ENCODE measurements at places on chromosomes 7 and 10.

DNA sequence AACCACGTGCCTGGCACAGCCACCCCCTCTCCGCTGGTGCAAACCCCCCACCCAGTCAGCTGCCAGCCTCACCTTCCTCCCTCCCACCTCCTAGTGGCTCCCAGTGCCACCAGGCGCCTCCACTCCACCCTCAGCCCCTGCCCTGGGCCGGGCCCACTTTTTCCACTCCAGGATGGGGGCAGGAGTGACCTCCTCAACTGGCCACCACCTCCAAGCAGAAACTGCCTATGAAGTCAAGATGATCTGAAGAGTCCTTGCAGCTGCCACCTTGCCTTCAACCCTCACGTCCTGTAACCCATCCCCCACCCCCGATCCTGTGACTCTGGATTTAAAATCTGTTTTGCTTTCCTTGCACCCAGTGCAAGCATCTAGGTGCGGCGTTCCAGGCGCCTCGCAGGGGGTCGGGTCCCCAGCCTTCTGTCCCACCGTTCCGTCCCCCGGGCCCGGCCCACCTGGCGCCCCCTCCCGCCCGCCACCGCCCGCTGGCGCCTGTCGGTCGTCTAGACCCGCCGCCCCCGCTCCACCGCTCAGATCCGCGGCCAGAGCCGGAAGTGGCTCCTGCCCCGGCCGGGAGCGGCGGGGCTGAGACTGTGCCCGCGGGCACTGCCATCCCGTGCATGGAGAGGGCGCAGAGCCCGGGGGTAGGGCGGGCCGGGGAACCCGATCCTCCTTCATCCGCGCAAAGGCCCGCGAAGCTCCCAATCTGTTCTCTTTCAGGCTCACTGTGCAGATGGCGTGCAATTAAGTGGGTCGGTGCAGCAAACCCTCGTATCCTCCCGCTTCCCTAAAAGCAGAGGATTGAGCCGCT lies 51.2 kb upstream of the GTF2I start:
- DNase-seq, result no peak

DNA sequence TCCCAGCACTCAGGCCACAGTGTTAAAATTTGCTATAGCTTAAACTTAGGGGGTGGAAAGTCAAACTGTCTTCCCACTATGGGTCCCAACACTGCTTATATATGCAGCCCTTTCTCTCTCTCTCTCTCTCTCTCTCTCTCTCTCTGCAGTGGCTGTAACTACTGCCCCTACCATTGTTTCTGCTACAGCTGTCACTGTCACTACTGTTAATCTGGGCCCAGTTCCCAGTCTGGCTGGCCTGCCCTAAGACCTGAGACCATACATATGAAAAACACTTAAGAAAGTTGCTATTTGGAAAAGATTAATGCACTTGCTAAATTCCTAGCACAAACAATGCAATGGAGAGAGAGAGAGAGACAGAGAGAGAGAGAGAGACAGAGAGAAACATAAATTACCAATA lies 78.6 kb downstream of the THSD7A start:
- no peak for DNase-seq

- peak; percentile 62 for DNase-seq
These were observed at the start of gene TMEM273 for GRCh38 chr10:49187950-49188761. TMEM273 (minus strand) TSS chr10:49188391; CDS start chr10:49188336, 55 bp downstream.

DNA sequence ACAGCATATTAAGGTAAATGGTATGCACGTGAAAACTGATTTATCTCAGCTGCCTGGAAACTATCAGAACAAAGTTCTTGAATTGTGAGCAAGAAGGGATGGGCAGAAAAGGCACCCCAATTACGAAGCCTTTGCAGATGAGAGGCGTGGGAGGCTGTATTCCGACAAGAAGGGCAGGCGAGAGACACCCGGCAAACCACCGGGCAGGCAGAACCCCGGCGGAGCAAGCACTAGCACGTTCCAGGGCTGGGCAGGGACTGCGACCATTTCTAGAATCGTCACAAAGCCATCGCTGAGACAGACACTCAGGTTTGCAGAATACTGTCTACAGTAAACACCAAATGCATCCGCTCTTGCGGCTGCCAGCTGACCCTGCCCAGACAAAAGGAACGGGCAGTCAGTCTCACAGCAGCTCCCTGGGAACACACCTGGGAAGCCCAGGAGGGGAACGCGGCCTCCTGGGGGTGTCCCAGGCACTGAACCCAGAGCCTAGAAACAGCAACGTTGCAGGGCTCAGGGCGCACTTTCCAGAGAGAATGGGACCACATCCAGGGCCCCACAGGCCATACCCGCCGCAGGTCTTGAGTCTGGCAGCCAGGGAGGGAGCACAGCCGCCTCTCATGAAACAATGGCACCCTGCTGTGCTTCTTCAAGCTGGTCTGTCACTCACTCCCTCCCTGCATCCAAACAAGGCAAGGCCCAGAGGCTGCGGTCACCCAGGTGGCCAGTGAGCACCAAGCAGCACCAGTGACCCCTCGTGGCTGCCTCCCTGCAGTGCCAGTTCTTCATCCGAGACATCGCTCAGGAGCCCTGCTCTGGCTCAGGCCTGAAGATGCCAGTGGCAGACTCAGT lies 261.9 kb downstream of the PTPRN2 start:
- no peak for DNase-seq

- DNase-seq, result peak; percentile 59
These were observed at the start of gene CPVL for GRCh38 chr7:29146057-29146706. CPVL (minus strand) TSS chr7:29146537; CDS start chr7:29121061, 25,476 bp downstream.

- no peak for DNase-seq
These were observed 142.5 kb downstream of the RNF216 start for GRCh38 chr7:5638994-5639393.

DNA sequence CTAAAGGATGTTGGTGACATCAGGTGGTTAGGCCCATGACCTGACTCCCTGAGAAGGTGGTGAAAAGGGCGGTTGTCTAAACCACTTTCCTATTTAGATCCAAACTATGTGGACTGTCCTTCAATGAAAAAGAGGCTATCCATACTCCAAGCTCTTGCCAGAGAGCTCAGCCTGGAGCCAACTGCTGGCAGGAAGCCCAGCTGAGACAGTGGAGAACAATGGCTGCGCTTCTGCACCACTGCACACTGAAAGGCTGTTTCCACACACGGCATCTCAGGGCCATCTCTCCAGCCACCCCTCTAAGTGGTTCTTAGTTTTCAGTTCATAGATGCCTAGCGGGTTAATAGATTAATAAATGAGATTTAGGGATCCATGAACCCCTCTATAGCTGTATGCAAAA lies 488.8 kb upstream of the ZMIZ1 start:
- DNase-seq, result no peak

GRCh38 chr10:118633786-118634185 lies 38.3 kb upstream of the PRLHR start:
- DNase-seq, result no peak

- no peak for DNase-seq
These were observed 6.5 kb upstream of the MET start for GRCh38 chr7:116665332-116665996.

DNA sequence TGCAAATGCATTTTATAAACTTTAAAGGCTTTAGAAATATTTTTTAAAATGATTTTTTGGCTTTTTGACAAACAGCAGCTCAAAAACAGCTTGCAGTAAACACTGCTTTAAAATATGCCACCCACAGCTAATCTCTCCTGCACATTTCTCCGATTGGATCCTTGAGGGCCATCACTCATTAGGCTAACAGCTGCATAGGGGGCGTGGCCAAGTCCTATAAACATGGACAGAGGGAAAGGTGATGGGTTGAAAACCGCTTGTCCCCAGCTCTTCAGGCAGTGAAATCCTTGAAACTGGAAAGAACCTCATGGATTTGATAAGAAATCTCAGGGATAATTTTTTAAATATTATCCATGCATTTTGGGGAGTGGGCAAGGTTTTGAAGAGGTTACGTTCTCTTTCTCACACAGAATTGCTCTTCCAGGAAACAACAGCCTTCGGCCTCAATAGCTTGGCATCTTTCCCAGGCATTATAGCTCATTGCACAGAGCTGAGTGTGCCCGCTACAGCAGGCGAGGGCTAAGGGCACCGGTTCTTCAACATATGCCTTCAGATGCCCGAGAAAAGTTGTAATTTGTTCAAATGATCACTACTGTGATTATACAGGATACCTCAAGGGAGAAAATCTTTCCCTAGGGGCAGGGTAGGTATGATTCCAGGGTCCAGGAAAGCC lies 1.7 kb downstream of the PLEKHS1 start:
- no peak for DNase-seq

DNA sequence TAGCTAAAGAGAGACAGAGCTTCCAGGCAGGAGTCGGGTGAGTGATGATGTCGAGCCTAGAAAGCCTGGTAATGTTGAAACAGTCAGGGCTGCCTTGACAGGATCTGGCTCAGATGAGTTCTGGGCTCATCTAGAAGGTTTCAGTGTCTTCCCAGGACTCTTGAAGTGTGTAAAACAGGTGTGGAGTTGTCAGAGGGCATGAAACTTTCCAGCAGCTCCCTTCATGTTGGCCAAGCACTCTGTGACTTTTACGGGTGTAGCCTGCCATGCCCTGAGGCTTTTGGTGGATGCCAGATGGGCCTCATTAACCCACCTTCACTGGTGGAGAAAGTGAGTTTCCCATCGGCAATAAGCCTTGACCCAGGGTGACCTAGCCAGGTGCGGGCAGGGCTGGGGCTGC lies 66.4 kb upstream of the PDCD4 start:
- DNase-seq, result no peak

GRCh38 chr10:80485076-80485945 lies 31.2 kb downstream of the TSPAN14 start:
- no peak for DNase-seq

- DNase-seq, result no peak
These were observed 61.1 kb upstream of the LRRC18 start for GRCh38 chr10:49000437-49001398.

- DNase-seq, result no peak
These were observed 75.1 kb upstream of the KIAA1217 start for GRCh38 chr10:24133835-24134234.

DNA sequence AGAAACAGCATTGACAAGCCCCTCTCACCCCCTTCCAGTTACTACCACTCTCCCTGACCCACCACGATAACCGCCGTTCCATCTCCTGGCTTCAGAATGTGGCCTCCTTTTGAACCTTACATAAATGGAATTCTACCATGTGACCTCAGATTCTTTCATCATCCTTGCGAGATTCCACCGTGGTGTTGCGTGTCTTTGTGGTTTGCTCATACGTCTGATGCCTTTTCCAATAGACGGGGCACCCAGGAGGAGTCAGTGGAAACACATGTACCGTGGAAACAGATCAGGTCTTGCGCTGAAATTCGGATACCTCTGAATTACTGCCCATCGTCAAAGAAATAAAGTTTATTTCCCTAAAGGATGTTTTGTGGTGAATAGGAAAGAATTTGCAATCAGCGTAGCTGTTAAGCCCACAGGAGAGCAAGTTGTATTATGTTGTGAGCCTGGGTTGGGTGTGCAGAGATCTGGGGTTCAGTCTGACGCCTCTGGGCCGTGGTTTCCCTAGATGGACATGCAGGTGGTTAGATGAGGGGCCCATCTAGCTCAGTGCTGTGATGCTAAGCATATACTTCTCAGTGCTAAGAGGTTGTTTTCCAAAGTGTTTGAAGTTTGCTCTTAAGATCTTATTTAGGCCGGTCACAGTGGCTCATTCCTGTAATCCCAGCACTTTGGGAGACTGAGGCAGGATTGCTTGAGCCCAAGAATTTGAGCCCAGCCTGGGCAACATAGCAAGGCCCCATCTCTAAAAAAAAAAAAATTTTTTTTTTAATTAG lies 29.1 kb downstream of the GTF2IRD1 start:
- no peak for DNase-seq

DNA sequence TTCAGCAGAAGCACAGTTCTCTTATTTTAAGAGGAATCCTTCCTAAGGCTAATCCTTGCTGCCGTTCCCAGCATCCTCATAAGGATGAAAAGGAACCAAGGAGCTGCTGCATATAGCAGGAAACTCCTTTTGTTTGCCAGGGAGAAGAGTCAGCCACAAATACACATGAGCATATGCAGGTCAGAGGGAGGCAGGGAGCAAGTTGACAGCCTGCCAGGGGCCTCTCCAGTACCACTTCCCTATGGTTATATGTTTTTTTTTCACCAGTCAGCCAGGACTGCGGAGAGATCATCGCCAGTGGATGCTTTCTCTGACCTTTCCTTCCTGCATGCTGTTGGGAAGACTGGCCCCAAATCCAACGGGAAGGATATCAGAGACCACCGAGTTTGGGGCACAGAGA lies 39.8 kb downstream of the SLC35B4 start:
- no peak for DNase-seq

GRCh38 chr7:2313450-2314208 lies 612 bp downstream of the SNX8 start:
- no peak for DNase-seq

- DNase-seq, result no peak
These were observed 18.0 kb downstream of the STX1A start for GRCh38 chr7:73701357-73701995.

GRCh38 chr7:29345590-29345989 lies 151.0 kb downstream of the CHN2 start:
- DNase-seq, result no peak
